ENCODE measurements at places on chromosomes 5 and 9.

GRCh38 chr5:90528601-90529193 is 687 bp downstream of the LYSMD3 start:
- DNase-seq = peak; percentile 30

DNA sequence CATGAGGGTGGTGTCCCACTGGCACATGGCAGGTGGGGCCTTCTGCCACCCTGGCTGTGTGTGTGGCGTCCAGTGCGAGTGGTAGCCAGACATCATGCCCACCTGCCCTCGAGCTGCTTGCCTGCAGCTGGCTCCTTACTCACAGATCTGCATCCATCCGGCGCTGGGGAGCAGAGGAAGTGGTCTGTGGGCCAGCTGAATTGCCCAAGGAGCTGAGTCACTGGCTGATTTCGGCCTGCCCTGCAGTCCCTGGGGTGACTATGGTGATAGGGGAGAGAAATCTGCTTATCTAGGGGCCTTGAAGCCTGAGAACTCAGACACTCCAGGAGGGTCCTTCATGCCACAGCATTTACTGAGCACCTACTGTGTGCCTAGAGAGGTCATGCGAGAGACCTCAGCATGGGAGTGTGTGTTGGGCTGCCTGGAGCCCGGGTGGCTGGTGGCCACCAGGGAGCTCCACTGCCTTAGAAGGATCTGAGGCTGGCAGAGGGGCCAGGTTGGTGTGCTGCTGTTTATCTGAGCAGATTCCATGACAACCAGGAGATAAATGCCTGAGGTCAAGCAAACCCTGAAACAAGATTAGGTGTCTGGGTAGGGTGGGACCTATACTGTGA is 57.1 kb downstream of the SLC22A5 start:
- DNase-seq = peak; percentile 83

DNA sequence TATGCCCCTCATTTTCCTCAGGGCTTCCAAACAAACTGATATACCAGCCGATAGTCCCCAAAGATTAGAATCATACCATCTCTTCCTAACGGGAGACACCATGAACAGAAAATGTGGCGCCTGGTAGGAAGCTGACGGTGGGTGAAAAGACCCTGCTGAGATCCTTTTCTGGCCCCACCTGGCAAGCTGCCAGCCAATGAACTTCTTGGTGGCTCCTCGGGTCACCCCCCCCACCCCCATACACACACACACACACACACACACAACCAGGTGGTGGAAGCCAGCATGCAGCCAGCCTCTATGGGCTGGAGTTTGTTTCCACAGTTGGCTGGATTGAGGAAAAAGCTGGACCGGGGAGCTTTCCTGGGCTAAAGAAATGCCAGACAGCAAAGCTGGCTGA is 4.8 kb upstream of the CCIN start:
- no peak for DNase-seq

GRCh38 chr9:120306561-120306960 is 273.4 kb downstream of the CDK5RAP2 start:
- no peak for DNase-seq

GRCh38 chr5:123227216-123227615 is 138.2 kb downstream of the PRDM6 start:
- no peak for DNase-seq

DNA sequence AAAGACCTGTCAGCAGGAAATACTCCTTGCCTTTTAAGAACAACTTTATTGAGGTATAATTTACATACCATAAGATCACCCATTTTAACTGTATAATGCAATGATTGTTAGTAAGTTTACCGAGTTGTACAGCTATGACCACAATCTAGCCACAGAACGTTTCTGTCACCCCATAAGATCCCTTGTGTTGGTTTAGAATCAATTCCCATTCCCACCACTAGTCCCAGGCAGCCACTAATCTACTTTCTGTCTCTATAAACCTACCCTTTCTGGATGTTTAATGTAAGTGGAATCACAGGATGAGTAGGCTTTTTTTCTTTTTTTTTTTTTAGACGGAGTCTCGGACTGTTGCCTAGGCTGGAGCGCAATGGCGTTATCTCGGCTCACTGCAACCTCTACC is 4.4 kb downstream of the GPR107 start:
- no peak for DNase-seq

GRCh38 chr9:1231998-1232919 is 182.1 kb downstream of the DMRT2 start:
- no peak for DNase-seq

DNA sequence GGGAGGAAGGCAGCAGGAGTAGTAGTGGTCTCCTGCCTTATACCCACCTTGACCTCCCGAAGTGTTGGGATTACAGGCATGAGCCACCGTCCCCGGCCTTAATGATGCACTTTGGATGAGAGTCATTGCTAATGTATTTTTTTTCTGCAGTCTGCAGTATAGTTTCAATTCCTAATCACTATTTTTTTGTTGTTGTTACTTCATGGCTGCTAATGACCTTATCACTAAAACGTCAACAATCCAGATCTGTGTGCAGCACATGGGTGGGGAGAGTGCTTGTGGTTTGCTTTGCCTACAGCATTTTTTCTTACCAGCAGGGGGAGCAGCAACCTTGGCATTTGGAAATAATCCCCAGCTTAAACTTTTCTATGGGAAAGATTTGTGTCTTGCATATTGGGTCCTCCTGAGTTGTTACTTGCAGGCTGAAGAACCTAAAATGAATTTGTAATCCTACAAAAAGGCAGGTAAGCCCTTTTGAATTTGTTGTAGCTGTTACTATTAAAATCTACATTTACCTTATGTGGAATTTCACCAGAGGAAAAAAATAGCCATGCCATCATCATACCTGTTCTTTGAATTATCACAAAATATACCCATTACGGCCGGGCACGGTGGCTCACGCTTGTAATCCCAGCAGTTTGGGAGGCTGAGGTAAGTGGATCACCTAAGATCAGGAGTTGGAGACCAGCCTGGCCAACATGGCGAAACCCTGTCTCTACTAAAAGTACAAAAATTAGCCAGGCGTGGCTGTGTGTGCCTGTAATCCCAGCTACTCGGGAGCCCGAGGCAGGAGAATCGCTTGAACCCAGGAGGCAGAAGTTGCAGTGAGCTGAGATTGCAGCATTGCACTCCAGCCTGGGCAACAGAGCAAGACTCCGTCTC is 6.3 kb upstream of the MED7 start:
- peak; percentile 90 for DNase-seq

- DNase-seq = no peak
Measured at GRCh38 chr5:128815201-128815600, 150.1 kb upstream of the SLC27A6 start.

DNA sequence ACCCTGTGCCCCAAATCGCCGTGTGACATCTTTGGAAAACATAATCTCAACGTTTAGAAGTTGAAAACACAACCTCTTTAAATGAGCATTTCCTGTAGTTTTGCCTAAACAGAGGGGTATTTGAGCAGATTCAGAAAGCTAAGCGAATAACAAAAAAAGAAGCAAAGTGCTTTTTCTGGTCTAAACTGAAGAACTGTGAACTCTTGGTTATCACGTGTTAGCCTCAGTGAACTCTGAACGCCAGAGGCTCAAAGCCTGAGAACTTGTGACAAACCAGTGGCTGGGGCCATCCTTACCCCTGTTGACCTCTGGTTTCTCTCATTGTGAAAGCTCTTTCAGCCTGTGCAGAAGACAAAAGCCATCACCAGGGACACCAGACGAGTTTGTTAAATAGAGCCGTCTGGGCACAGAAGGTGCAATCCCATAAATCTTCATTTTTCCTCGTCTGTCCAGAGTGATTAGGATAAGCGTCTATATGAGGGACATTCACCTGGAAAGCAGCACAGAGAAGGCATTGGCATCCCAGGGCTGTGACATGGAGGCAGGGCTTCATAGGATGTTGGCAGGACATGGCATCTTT is 61.4 kb upstream of the ICE1 start:
- DNase-seq = no peak

- DNase-seq = no peak
Measured at GRCh38 chr9:28342815-28343338, 769.6 kb upstream of the C9orf72 start.

DNA sequence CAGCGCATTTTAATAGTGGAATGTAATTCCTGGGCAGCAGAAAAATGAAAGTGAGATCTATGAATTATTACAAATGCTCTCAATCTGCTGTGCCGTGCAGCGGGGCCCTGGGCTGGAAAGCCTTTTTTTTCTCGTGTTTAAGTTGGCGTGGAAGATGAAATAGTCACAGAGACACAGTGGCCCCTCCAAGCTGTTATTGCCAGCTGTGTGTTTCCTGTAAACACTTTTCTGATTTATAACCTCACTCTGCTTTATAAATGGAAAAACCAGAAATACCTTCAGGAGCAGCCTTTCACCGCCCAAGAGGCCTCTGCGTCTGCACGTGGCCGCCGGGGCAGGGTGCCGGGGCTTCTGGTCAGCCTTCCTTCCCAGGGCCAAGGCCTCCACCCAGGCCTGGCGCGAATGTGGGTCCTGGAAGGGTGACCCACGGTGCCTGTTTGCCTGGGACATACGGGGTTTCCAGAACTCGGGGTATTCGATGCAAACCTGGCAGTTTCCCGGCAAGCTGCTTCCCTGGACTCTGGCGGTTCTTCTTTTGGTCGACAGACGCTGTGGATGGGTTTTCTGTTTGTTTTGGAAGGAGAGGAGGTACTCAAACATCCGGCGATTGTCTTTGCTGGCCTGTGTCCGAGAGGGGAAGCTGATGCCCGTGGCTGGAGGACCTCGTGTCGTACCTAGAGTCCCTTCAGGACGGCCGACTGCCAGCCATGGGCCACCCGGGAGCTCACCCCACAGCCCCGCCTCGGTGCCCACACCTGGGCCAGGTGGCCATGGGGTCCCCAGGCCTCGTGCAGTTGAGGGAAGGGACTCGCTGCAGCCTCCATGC is 256.7 kb downstream of the PARP8 start:
- DNase-seq = no peak

DNA sequence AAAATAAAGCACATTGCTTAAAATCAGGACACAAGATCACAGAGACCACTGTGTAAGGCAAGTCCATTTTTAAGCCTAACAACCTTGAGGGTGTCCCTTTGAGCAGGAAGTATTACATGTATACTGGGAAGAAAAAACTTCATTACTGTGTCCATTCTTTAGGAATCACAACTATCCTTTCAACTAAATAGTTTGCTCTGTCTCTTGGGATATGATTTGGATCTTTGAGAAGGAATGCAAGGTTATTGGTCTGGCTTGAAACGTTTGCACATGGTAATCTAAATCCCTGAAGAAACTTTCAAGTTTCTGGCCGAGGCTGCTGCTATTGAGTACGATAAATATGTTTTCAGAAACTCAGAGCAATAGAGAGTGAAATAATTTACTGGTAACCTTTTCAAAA is 923.0 kb upstream of the SEMA6A start:
- no peak for DNase-seq

- no peak for DNase-seq
Measured at GRCh38 chr9:75930730-75931321, 40.4 kb downstream of the PCSK5 start.

- DNase-seq = no peak
Measured at GRCh38 chr5:167769846-167770413, 521.5 kb upstream of the WWC1 start.

DNA sequence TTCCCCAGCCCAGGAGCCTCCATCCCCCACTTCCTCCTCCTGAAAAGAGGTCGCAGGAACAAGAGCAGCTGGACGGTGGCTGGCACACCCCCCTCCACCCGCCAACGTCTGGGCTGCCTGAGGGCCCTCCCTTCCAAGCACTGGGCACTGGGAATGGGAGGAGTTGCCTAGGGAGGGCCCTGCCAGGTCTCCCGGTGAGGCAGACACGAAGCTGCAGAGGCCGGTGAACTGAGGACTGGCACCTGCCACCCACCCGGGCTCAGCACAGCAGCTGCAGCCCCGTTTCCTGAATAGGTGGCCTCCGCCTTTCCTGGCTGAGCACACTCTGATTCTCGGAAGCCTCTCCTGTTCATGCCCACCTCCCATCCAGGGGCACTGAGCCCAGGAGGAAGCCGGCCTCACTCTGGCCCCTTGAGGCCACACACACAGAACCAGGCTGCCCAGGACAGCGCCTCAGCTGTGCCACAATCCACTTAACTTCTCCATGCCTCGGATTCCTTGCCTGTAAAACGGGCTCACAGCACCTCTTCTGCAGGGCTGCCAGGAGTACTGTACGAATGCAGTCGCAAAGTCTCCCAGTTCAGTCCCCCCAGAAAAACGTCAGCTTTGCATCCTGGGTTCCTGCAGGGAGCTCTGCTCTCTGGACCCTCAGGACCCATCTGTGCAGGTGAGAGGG is 1.3 kb downstream of the NPDC1 start:
- DNase-seq = no peak

- no peak for DNase-seq
Measured at GRCh38 chr9:131537946-131538345, 6.9 kb upstream of the UCK1 start.

- DNase-seq = no peak
Measured at GRCh38 chr5:22102823-22103359, 750.3 kb downstream of the CDH12 start.

- no peak for DNase-seq
Measured at GRCh38 chr5:108451269-108451668, 69.4 kb upstream of the FBXL17 start.

DNA sequence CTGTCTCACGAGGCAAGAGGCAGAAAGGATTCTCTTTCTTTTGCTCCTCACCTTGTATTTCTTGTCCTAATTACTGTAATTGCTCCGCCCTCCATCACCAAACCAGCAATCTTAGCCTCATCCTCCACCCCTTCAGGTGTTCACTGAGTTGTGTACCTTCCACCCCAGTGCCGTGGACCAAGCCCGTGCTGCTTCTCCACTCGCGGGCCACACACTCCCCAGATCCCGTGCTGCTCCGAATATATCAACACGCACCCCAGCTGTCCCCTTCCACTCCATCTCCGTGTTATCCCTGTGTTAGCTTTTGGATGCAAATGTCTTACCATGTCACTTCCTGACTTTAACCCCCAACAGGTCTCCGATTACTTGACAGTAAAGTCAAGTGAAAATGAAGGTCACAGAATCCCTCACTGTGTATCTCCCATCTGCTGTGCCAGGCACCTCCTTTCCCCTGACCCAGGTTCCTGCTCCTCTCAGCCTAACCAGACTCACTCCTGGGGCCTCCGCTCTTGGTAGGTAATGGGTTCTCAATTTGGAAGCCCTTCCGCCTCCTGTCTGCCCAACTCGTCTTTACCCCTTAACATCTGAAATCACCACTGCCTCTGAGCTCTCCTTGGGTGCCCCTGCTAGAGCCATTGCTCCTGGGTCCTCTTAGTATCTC is 320.2 kb downstream of the MED10 start:
- no peak for DNase-seq

GRCh38 chr5:132406144-132406783 is 36.8 kb downstream of the SLC22A5 start:
- peak; percentile 24 for DNase-seq
